Stimulated activated CD8-positive, alpha-beta memory T cell treated with anti-CD3 and anti-CD28 coated beads, Interleukin-4, amount 100 ng/mL, for 24 hours (primary cell): ENCODE measurements at places on chromosomes 6 and 20.

DNA sequence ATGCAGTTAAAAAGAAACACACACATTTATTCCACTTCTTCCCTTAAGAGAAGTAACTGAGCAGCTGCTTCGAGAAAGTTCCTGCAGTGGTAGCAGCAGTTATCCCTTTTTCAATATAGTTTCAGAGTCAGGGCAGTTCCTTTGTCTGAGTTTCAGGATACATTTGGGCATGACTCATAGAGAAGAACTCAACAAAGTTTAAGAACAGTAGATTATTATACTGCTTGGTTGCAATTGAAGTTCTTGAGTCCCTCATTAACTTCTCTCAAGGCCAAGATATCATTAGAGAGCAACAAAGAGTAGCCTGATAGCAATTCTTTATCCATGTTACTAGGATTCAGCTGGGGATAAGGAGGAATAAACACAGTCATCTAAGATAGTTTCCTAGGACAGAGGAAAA is 54.4 kb downstream of the TPD52L1 start:
- DNase-seq = no peak

- no peak for DNase-seq
Observed at GRCh38 chr6:154430481-154430919, 73.9 kb upstream of the IPCEF1 start.

GRCh38 chr6:157206359-157206815 is 116.9 kb downstream of the TMEM242 start:
- no peak for DNase-seq

DNA sequence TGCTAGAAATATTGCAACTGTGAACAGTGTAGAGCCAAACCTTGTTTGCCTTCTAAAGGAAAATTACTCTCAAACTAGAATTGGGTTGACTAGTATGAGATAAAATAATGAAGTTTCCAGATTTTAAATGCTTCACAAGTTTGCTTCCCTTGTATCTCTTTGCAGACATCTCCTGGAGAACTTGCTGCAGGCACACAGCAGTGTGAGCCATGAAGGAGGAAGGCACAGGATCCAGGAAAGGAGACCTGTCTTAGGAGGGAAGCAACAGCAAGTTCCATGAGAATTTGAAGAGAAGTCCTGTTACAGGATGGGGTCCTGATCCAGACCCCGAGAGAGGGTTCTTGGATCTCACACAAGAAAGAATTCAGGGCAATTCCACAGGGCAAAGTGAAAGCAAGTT is 115.9 kb downstream of the BMP7 start:
- no peak for DNase-seq

- DNase-seq = no peak
Observed at GRCh38 chr6:96562886-96563285, at the start of gene FHL5. FHL5 (plus strand) TSS chr6:96563128; CDS start chr6:96603614, 40,486 bp downstream.

GRCh38 chr6:111987295-111987694 is 66.6 kb upstream of the CCN6 start:
- no peak for DNase-seq

GRCh38 chr6:43242908-43243663 is at the start of gene TTBK1:
TTBK1 (plus strand) TSS chr6:43243481; CDS start chr6:43246661, 3,180 bp downstream.
- no peak for DNase-seq

DNA sequence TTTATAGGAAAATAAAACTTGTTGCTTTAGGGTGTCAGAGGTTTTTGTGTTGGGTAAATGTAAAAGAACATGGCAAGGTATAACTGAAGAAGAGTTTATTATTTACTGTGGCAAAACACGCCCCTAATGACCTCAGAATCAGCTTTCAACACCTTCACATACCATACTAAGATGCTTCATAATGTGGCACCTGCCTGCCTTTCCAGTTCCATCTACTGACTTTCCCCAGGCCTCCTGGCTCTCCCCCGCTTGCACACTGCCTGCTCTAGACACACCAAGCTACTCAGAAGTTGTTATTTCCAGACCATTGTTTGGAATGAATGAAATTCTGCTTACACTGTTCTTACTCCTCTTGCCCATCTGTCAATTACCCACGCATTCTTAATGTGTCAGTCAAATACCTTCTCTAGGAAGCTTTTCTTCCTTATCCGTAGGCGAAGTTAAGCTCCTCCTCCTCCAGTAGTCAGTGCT is 1.8 kb downstream of the TIAM2 start:
- DNase-seq = no peak

- no peak for DNase-seq
Observed at GRCh38 chr6:107867302-107867615, 43.1 kb upstream of the SCML4 start.

DNA sequence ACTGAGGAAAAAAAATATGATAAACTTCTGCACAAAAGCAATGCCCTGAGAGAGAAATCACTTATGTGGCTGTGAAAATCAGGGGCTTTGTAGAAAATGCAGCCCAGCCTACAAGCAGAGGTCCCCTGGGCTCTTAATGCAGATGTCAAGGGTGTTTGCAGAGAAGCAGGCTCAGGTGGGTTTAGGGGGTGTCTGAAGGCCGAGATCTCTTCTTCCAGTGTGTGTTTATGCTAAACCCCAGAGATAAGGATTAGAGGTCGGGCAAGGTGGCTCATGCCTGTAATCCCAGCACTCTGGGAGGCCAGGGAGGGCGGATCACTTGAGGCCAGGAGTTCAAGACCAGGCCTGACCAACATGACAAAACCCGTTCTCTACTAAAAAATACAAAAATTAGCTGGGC is 78.5 kb downstream of the TMEM242 start:
- DNase-seq = no peak

DNA sequence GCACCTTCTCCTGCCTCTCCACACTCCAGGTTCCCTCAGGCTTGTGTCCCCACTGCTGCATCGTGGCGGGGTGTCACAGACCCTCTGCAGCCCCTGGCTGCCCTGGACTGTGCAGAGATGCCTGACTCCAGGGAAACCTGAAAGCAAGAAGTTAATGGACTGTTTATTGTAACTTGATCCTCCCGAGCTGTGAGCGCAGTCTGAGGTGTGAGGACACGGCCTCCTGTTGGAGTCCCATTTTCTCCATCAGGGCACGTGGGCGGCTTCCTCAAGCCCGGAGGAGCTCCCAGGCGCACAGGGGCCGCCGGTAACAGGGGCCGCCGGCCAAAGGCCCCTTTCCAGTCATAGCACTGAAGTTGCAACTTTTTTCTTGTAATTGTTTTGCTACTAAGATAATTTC is 16.9 kb downstream of the RBM38 start:
- DNase-seq = no peak

GRCh38 chr20:62696989-62697388 is 11.6 kb upstream of the NTSR1 start:
- no peak for DNase-seq
